ENCODE measurements at places on chromosomes 16 and 17. TPM values are rescaled to one million over a fixed set of nuclear protein-coding genes. Genes with fewer than 3 reads are reported as not detected.

Gene TMEM220
- total RNA-seq = 2.3 TPM

Gene TAC4
- total RNA-seq = not detected

Gene CTRL
- total RNA-seq = 0.18 TPM

Gene CDC27
- 41.5 TPM for total RNA-seq

Gene SRRM2
- total RNA-seq = 46.7 TPM

Gene SLC13A5
- not detected for total RNA-seq

Gene LRRC75A
- 2.2 TPM for total RNA-seq

Gene SEZ6
- total RNA-seq = not detected

Gene CCL1
- total RNA-seq = not detected

Gene OTOP2
- total RNA-seq = not detected

Gene PGP
- 12.6 TPM for total RNA-seq

Data from cardiac atrium fibroblast (primary cell).